ENCODE measurements at places on chromosomes 2 and 18.
A peak's percentile ranks its signal among the peaks of the same experiment; 100 is the strongest.

DNA sequence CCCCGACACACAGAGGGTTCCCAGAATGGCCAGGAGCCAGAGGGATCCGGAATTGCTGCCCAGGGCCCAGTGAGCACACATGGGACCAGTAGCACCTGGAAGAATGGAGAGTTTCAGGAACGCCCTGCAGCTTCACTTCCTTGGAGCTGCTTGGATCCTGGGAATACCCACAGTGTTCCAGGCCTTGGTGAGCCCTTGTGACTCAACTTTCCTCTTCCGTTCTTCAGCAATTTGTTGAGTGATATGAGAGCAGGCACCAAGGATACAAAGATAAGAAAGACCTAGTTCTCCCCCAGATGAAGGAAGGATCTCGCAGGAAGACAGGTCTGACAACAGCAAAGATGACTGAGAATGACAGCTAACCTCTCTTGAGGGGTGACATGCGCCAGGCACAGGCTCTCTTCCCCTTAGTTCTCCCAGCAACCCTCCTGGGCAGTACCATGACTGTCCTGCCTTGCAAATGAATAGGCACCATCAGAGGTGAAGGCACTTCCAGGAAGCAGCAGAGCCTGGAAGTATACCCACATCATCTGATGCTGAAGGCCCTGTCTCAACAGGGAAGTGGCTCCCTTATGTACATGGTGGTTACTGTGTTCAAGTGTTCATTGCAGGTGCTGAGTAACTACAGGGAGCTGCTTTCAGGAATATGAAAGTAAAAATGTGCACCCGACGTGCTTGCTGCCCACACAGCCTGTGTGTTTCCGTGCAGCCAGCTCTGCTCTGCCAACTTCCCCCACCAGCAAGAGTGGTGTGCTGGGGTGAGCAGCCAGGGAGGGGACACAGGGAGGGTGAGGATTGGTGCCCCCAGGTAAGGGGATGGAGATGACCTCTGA, 116.2 kb downstream of the STPG4 start:
- DNase-seq: no peak

DNA sequence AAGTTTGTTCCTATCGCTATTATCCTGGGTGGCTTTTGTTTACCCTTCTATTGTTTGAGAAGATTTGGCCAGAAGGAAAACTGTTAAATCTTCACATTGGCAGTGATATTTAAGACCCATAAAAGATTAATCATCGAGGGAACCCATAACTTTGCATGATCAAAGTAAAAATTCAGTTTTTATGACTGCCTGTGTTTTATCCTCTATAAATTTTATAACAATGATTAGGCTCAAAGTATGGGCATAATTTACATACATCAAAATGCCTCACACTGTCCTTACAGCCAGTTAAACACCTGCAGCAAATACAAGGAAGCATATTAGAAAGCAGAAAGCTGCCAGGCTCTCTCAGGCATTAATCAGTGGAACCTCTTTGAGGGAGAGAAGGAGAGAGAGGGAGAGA, 289.1 kb downstream of the ICOS start:
- DNase-seq: no peak

DNA sequence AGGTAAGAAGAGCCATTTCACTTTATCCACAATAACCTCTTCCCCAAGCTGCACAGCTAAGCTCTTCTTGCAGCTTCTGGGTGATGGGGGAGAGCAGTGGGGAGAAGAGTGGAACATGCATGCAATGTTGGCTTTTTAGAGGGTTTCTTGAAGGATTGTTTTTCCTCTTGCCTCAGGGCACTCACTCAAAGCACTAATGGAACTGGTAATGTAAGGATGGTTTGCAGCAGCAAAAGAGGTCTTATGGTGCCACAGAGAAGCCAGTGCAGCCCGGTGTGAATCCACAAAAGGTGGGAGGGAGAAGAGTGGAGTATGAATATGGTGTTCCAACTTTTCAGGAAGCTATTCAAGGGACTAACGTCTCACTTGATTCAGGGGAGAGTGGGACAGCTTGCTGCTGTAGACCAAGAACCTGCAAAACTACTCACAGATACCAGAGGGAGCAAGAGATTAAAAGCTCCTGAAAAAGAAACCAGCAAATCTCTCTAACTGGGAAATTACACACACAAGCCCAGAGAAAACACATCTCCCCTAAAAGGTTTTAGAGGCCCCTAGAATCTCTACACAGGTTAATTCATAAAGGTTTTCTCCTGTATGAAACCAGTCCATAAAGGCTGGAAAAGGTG, 116.4 kb downstream of the CHN1 start:
- DNase-seq: no peak

DNA sequence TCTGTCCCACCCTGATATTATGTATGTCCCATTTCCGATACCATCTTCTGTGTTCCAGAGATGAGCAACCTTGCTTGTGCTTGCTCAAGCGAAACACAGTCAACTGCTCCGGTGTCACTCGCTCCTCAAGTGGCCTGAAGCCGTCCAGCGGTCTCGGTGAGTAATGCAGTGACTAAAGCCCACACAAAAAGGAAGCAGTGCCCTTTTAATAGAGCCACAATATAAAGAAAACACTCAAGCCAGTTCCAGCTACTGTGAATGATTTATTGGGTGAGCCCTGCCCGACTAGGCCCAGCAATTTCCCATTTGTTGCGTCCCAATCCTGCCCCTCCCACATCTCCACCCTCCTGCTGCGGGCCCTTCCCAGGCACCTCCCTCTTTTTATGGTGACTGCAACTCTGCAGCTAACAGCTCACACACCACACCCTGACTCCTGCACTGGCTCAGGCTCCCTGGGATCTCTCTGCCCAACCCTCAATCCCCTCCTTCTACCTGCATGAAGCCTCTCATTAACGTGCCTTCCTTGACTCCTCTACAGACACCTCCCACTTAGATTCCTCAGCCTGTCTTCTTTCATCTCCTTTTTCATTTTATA, 44.2 kb upstream of the DSC1 start:
- DNase-seq: no peak

- no peak for DNase-seq
Measured at GRCh38 chr2:221533299-221533698, 38.8 kb downstream of the EPHA4 start.

GRCh38 chr2:43611987-43612894, 16.4 kb upstream of the THADA start:
- DNase-seq: peak; percentile 55

DNA sequence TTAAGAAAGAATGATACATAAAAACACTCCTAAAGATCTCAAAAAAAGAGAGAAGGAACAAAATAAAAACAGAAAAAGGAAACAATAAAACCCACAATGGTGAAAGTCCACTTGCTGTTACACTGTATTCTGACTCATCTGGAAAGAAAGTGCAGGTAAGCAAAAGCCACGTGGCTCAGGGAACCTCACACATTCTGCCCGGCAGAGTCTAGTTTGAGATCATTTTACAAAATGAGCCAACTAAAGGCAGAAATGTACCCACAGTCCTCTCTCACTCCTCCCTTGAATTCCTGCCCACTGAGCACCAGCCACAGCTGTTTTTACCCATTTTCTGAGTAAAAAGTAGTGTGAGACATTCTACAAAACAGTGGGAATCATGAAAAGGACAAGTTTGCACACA, 10.0 kb downstream of the KCNH7 start:
- no peak for DNase-seq

GRCh38 chr2:157868993-157869392, 7.1 kb downstream of the ACVR1 start:
- no peak for DNase-seq

- no peak for DNase-seq
Measured at GRCh38 chr2:134540990-134541389, 177.8 kb downstream of the TMEM163 start.

GRCh38 chr2:208354964-208355381, 51.6 kb upstream of the PTH2R start:
- DNase-seq: no peak

DNA sequence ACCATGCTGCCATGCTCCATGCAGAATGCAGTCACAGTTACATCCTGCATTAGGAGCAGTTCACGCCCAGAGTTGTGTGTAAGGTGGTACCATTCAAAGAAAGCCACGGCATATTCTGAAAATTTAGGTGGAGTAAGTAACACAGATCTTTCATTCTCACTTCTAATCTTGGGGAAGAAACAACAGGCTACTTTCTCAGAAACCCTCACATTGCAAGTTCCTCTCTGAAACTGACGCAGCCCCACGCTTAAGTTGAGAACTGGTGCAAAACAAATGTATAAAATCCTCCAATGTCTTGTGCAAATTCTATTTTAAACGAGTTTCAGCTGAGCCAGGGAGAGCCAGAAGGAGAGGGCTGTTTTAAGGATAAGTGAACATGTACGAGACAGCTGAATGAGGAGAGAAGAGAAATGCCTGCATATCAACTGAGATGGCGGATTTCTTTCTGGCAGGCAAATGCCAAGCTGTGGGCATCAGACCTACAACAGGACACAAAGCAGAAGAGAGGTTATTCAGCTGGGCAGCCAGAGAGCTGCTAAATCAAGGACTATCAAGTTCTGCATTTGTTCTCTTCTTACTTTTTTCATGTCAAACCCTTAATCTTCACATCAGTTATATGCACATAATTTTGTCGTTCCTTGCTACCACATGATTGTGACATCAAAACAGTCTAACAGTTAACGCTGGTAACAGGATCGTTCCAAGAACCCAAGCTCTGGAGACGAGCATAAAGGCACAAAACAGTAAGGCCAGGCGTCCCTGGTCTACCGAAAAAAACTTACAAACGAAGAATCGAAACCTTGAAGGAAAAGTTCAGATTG, 6.4 kb downstream of the ARL4C start:
- DNase-seq: no peak

DNA sequence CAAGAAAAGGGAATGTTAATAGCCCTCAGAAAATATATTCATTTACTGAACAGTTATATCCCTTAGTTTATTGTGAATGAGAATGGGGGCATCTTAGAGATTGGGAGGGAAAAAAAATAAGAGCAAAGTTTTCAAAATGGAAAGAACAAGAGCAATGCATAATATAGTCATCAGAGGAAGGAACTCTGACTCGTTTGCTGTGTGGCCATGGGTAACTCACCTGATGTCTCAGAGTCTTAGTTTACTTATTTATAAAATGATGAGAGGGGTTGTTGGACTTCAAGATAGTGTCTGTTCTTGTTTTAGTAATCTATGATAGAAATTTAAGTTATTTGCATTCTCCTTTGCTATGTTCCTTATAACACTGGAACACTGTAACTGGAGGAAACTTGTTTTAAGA, 70.7 kb downstream of the EML4 start:
- no peak for DNase-seq

DNA sequence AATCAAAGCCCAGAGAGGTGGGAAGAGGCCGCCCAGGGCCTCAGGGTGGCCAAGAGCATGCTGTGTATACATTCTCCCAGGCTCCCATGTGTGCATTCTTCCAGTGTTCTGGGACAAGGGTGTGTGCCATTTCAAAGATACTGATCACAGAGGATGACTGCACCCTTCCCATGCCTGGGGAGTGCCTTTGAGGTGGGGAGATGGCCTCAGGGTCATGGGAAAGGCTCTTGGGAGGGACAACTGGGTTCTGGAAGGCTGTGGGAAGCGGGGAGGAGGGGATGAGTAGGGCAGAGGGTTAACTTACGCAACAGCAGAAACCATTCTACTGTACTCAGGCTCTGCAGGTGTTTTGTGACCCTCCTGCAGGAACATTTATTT, 40.9 kb downstream of the KLHL29 start:
- DNase-seq: no peak

- DNase-seq: no peak
Measured at GRCh38 chr2:217249121-217250012, 389.5 kb upstream of the TNP1 start.

- no peak for DNase-seq
Measured at GRCh38 chr2:225994748-225995405, 595.4 kb downstream of the NYAP2 start.

GRCh38 chr18:45670281-45670962, 53.6 kb upstream of the SLC14A1 start:
- peak; percentile 10 for DNase-seq

- no peak for DNase-seq
Measured at GRCh38 chr18:59052965-59053820, 86.5 kb upstream of the SEC11C start.

GRCh38 chr2:188327518-188328213, 36.0 kb downstream of the GULP1 start:
- no peak for DNase-seq

GRCh38 chr2:213119061-213119809, 32.2 kb downstream of the IKZF2 start:
- DNase-seq: no peak

GRCh38 chr2:239150125-239151011, 250.5 kb downstream of the HDAC4 start:
- no peak for DNase-seq

DNA sequence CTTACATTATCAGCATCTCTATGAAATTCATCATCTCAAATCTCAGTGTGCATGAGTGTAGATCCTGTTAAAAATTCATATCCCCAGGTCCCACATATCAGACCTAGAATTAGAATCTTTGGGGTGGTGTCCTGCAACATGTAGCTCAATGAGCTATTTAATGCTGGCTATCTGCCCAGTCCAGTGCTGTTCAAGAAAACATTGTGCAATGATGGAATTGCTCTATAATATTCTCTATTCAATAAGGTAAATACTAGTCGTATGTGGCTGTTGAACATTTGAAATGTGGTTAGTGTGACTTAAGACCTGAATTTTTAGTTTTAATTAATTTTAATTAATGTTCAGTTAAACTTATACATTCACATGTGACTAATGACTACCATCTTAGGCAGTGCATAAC, 127.4 kb downstream of the NOL4 start:
- DNase-seq: no peak

GRCh38 chr2:143132355-143132754, 3.1 kb downstream of the ARHGAP15 start:
- no peak for DNase-seq

DNA sequence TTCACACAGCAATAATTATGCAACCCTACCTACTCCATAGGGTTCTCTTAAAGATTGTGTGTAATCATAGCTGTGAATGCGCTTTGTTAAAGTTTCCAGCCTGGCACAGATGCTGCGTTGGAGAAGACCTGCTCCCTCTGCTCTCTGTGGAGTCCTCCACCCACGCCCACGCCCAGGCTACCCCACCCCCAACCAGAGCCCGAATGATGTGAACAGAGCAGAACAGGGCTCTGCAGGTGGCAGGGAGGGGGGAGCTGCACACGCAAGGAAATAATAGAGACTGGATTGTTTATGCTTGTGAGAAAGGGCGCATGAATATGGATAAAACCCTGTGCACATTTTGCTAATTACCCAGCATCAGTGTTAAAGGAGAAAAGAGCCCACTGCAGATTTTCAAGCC, 447.5 kb downstream of the BCL11A start:
- DNase-seq: no peak

DNA sequence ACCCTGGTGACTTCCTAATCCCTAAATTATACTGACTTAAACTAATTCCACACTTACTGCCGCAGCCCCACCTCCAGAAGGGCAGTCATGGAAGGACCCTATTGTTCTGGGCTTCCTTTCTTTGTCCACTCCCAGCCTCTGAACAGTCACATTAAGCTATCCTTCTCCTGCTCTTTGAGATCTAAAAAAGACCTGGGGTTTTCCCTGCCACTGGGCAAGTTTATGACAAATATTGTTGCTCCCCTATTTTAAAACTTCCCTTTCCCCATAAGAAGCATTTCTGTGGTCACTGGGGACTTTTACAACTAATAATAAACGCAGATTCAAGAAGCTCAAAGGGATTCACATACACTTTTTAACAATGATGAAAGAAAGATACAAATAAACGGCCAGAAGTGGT, 47.2 kb upstream of the XPO1 start:
- no peak for DNase-seq

GRCh38 chr18:66473882-66474281, 130.0 kb downstream of the CDH19 start:
- no peak for DNase-seq

GRCh38 chr2:19874726-19875125, 27.1 kb downstream of the TTC32 start:
- DNase-seq: no peak

GRCh38 chr2:241270531-241270930, 44.9 kb downstream of the HDLBP start:
- no peak for DNase-seq
